ENCODE measurements at places on chromosomes 12 and 14. TPM values are rescaled to one million over a fixed set of nuclear protein-coding genes. Genes with fewer than 3 reads are reported as not detected.

DNA sequence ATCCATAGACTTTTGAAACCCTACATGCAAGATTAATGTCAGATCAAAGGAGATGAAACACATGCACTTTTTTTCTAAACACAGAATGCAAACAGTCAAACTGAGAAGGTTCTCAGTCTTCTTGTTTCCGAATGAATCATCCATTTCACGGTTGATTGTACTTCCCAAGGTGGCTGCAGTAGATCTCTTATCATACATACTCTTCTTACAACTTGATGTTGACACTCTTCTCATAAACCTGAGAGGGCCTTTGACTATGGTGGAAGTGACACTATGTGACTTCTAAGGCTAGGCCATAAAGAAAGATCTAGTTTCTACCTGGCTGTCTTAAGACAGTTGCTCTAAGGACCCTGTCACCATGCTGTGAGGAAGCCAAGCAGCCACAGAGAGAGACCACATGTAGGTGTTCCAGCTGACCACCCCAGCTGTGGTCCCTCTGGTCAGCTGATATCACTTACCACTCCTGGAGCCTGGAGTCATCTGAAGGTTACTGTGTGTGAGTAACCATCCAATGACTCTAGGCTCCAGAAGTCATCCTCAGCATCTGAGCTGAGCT, 67.2 kb upstream of the HMGA2 start:
- DNase-seq = no peak
- no peak overlapping the region for H3K27ac ChIP-seq
- H3K36me3 ChIP-seq = no peaks in the 10 kb centered on the region
- H3K4me1 ChIP-seq = no peaks in the 10 kb centered on the region
- no peaks in the 10 kb centered on the region for H3K27me3 ChIP-seq
- no peak overlapping the region for H3K4me3 ChIP-seq

DNA sequence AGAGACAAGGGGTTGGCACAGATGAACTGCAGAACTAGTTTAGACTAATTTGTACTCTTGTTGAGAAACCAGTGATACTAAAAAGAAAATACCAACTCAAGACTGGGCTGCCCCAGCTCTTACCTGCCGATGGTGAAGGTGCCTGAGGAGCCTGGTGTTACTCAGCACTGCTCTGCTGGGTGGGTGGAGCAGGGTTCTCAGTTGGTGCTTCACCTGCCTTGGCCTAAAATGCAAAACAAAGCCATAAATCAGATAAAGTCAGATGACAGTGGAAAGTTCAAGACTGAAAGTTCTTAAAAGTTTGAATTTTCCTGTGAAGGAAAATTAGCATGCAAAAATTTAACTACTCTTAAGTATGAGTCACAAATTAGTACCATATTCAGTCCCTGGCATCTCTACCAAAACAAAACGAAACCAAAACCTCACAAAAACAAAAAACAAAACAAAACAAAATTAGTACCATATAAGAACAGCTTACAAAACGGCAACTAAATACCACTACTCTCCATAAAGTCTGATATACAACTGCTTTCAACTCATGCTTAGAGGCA, 21.9 kb downstream of the YBX3 start:
- H3K27me3 ChIP-seq = no peaks in the 10 kb centered on the region
- no peak overlapping the region for H3K27ac ChIP-seq
- no peak for DNase-seq

HOMEZ gene
- 4.9 TPM for total RNA-seq

PEX5 gene
- 38.8 TPM for total RNA-seq

Data from spinal cord (tissue), 10 donors.